ENCODE measurements at places on chromosomes 2 and 18.

DNA sequence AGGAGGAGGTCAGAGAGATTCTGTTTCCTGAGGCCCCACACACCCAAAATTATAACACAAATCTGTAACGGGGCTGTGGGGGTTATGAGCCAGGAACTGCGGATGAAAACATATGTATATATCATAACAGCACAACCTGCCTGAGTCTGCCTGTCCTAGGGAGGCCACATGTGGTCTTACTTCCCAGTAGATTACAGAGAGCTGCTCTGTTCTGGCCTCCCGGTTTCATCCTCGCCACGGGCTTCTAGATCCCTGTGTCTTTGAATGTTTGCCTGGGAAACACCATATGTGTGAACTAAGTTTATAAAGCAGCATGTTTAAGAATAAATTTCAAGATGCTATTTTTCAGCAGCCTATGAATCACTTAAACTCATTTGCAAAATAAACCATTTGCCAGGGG lies 124.0 kb downstream of the TMEM200C start:
- no peak for DNase-seq

GRCh38 chr18:55250768-55251173 lies 291.5 kb upstream of the CCDC68 start:
- no peak for DNase-seq

- DNase-seq = no peak
Measured at GRCh38 chr2:172927641-172928357, 147.8 kb upstream of the MAP3K20 start.

DNA sequence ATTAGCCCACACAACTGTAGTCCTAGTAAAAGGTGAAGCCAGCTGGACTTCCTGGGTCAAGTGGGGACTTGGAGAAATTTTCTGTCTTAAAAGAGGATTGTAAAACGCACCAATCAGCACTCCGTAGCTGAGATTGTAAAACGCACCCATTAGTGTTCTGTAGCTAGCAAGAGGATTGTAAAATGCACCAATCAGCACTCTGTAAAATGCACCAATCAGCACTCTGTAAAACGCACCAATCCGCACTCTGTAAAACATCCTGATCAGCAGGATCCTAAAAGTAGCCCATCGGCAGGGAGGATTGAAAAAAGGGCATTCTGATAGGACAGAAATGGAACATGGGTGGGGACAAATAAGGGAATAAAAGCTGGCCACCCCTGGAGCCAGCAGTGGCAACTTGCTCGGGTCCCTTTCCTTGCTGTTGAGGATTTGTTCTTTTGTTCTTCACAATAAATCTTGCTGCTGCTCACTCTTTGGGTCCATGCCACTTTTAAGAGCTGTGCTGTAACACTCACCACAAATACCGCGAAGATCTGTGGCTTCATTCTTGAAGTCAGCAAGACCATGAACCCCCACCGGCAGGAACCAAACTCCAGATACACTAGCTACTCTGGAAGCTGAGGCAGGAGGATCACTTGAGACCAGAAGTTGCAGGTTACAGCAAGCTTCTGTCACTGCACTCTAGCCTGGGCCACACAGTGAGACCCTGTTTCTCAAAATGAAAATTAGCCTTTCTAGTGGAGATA lies 102.6 kb downstream of the HS6ST1 start:
- no peak for DNase-seq

GRCh38 chr2:224416656-224417360 lies 14.9 kb upstream of the FAM124B start:
- no peak for DNase-seq

DNA sequence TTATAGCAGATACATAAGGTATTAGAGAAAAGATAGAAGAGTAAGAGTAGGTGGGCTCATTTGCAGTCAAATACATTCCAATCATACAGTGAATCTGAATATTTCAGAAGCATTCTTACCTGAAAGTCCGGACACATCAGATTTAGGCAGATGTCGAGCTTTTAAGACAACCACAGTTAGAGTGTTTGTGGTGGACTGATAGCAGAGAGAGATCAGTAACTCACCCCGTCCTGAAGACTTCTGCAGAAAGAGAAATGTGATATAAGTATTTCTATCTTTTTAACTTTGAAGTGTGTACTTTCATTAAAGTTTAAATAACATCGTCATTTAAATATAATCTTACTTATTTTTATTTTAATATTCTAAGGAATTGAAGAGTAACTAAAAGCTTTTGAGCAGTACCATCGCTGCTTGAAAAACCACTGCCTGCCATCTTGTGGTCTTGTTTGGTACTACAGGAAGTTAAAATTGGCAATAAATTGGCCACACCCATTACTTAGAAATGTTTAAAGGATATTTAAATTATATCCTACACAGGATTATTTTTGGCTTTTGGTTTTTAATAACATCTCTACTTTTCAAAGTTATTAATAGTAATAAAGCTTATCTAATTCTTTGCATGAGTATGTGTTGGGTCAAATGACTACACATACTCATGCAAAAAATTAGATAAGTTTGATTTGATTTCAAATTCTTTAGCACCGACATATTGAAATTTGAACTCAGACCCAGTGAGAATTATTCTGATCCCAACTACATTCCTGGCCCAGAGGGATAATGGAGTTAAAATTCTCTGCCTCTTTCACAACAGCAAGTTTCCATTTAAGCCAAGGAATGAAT lies 5.5 kb downstream of the SYT4 start:
- DNase-seq = peak; percentile 11

DNA sequence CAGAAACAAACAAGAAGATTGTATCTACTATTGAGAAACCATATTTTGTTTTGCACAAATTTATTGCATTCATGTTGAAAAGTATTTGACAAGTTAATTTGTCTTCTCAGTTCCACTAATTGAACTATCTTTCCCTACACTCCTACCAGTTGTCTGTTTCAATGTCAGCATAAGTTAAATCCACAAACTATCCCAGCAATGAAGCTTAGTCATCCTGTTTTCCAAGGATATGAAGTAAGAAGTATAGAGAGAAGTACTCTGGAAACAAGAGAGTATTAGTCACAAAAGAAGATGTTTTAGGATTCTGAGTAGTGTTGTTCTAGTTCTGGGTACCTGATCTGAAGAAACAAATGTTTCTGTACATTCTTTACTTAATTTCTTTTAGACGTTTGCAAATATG lies 261.6 kb upstream of the ZNF804A start:
- no peak for DNase-seq

GRCh38 chr2:214742119-214742518 lies 67.4 kb downstream of the BARD1 start:
- no peak for DNase-seq

DNA sequence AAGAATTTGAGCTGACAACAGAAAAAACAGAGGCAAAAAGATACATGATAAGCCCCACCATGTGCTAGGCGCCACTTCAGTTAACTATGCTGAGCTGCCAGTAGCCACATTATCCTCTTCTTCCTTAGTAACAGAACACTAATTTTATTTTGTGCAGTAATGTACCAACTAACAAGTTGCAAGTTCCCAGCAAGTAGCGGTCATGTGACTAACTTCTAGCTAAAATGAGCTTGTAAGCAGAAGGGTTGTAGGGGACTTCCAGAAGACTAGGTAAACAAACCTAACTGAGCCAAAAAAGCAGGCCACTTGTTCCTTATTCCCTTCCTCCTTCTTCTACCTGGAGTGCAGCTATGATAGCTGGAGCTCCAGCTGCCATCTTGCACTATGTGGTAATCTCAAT lies 75.5 kb downstream of the DTNB start:
- DNase-seq = no peak

DNA sequence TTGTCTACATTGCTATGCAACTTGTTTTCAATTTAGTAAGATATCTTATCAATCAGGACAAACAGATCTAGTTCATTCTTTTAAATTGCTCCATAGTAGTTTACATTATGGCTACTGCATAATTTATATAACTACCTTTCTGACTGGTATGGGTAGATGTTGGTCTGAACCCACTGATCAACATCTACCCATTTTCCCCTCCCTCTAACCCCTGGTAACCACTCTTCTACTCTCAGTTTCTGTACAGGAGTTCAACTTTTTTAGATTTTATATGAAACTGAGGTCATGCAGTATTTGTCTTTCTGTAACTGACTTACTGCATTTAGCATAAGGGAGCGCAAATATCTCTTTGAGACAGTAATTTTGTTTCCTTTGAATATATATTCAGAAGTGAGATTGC lies 73.2 kb downstream of the ITSN2 start:
- DNase-seq = no peak

- DNase-seq = no peak
Measured at GRCh38 chr18:23927821-23928746, 86.5 kb upstream of the TTC39C start.

DNA sequence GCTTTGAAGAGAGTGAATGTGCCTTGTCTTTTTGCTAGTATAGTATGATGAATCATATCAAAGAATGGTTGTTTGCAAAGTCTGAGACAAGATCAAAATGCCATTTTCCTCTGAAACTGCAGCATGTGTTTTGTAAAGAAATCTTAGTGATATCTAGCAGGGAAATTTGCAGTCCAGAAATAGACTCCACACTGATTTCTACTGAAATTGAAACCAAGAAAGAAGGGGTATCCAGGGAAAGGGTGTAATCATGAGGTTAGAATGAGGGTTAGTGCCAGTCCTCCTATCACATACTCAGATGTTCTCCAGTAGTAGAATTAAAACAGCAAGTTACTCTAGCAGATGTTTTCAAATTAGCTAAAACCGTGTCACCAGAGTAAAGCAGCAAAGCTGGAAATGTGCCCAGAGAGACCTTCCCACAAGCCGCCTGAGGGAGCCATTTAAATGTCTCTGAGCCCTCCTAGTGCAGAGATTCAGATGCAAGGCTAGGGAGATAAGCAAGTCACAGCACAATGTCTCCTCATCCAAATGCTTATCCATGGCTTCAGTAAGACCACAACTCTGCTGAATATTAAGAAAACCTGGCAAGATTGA lies 4.9 kb downstream of the DLGAP1 start:
- no peak for DNase-seq

DNA sequence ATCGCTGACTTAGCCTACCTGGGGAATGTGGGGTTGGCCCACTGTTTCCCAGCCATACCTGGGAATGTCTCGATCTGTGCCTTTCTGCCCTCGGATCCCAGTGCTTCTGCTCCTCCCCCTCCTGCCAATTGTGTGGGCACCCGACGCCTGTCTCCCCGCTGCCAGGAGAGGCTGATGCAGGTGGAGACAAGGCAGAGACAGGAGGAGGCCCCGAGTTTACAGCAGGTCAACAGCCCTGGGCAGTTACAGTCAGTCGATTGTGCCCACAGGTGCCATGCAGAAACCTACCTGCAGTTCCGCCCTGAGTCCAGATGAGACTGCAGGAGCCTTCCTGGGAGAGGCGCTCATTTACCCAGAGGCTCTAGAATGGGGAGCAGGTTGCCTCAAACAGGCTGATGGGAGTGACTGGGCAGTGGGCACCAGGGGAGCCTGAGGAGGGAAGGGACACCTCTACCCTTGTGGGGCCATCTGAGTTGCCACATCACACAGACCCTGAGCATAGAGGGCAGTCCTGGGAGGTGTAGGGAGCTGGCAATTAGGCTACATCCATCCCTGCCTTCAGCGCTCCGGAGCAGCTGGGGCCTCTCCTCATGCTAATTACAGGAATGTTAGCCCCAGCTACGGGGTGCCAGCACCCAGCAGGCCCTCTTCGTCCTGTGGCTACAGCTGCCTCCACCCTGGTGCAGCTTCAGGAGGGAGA lies 300.1 kb downstream of the NDUFA10 start:
- DNase-seq = no peak

DNA sequence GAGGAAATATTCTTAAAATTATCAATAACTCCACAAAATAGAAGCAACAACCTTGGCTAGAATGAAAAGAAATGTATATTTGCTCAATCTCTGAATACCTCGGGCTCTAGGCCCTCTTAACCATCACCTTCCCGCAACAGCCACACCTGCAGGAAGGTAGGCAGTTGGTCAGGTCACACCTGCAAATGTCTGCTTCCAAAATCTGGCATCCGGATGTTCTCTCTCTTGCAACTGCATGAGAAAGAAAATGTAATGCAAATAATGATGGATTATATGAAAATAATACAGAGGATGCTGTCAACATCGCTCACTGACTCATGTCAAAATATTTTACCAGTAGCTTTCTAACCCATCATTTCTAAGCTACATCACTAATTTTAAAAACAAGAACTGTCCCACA lies 148.3 kb downstream of the SATB2 start:
- DNase-seq = no peak

- DNase-seq = no peak
Measured at GRCh38 chr2:121690095-121690494, 40.8 kb upstream of the CLASP1 start.

- peak; percentile 96 for DNase-seq
Measured at GRCh38 chr2:109335631-109336176, 206.7 kb downstream of the SH3RF3 start.

- no peak for DNase-seq
Measured at GRCh38 chr2:237141571-237142051, 55.9 kb downstream of the COPS8 start.

DNA sequence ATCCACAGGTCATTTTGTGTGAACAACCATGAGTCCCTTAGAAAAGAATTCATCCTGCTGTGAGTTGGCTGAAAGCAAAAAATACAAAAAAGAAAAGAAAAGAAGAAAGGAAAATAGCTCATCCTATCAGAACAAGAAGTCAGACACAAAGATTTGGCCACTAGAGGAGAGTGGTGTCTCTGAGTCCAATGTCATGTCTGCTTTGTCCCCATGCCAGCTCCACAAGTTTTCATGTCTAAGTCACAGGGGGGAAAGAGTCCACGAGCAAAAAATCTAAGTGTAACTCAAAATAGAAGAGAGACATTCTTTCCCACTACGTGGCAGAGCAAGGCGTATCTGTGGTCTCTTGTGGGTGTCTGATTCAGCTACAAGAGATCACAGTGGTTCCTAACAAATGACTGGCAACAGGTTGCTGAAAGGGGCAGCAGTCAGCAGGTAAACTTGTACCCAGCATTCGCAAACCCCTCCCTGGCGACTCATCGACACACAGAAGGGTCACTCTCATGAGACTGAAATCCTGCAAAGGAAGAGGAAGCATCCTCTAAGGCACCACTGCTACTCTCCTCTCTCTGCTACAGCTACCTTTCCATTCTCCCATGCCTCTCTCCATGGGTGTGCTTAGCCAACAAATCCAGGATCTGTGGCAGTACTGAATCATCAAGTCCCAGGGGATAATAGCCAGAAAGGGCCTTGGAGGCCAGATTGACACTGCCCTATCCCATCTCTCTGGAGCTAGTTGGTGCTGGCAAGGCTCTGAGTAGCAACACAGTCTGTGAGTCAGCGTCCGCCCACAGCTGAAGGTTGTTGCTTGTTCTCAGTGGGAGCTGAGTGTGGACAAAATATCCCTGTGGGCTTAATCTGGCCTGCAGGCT lies 123.0 kb upstream of the SLC39A10 start:
- DNase-seq = peak; percentile 73

- no peak for DNase-seq
Measured at GRCh38 chr2:84851876-84852275, 29.0 kb downstream of the TRABD2A start.

Data from HS-27A (cell line).